Myocyte (in vitro differentiated cells): ENCODE measurements at places on chromosomes 7 and 10.

- DNase-seq = no peak
Observed at GRCh38 chr10:8731121-8732095, 676.9 kb downstream of the GATA3 start.

GRCh38 chr7:51455513-51455912 is 138.9 kb upstream of the COBL start:
- no peak for DNase-seq

GRCh38 chr10:70403483-70404035 is 386 bp upstream of the EIF4EBP2 start:
- DNase-seq = no peak

DNA sequence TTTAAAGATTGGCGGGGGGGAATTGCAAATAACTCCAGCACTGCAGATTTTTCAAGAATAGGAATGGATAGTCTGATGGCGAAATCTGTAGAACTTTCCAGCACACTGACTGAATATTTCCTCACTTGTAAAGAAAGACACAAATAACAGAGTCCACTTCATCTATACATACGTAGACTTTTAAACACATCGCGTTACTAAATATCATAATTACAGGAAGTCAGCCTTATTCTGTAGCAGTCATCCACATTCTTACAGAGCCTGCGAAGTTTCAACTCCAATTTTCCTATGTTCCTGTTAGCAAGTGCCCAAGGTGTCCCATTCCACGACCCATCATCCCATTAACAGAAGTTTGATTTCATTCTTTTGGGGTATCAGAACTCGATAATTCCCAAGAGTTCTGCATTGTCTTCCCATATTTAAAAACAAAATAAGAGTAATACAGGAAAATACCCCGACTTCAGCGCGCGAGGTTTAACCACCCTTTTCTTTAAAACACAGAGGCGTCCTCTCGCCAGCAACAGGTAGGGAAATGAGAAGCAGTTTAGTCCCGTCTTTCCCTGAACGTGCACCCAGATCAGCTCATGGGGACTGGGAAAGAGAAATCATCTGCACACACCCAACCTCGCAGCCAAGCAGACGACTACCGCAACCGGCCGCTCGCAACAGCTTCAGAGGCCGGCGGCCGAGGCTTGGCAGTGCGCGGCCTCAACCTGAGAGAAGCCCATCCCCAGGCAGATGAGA is 880 bp downstream of the HERC4 start:
- DNase-seq = no peak

DNA sequence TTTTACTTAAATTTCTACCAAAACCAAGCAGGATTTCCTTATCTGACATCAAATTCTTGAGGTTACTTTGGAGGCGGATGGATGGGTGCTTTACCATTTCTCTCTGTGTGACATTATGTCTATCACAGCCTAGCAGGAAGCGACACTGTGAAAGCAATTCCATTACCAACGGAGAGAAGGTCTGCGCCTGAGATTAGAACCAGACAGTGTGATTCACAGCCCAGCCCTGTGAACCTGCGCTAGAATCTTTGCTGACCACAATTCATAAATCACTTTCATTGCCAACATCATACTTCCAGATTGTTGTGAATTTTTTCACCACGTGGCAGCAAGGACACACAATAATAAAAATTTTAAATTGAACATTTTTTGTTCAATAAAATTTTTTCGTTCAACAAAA is 126.5 kb downstream of the CUBN start:
- peak; percentile 84 for DNase-seq

DNA sequence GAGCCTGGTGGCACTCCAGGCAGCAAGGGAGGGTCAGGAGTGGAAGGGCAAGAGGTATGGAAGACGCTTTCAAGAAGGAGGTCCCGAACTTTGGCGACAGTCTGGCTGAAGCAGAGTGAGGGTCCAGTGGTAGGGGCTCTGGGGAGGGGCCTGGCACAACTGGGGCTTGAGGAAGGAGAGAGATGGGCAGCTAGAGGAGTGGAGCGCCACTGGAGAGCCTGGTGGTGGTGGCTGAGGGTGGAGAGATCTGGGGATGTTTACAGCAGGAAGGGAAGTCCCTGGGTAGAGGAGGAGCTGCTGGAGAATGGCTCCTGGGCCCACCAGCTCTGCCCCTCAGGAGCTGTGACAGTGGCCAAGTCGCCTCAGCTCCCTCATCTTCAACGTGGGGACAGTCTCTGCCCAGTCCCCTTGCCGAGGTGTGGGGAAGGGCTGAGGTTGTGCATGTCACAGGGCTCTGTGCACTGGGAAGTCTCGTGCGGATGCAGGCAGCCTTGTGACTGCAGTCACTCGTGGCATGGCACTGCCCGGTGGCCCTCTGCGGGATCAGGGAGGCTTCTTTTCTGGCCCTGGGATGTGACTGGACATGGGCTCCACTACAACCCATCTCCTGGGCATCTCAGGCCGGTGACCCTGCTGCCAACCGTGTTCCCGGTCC is 18.5 kb downstream of the UBTD1 start:
- no peak for DNase-seq

DNA sequence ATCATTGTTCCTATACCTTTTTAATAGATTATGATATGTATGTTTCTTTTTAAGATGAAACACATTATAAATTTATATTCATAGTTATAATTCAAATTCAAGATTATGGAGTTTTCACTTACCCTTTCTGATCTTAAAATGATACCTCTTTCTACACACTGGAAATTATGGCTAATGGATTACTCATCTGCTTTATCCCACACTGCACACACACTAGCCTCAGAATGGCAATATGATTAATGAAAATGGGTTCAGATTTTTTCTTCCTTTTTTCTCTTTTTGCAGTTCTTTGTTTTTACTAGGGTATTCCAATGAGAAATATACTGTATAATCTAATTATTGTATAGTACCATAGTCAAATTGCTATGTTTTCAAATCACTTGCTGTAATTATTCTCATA is 82.3 kb upstream of the FZD1 start:
- no peak for DNase-seq

GRCh38 chr10:58851606-58852005 is 324.8 kb upstream of the PHYHIPL start:
- no peak for DNase-seq

DNA sequence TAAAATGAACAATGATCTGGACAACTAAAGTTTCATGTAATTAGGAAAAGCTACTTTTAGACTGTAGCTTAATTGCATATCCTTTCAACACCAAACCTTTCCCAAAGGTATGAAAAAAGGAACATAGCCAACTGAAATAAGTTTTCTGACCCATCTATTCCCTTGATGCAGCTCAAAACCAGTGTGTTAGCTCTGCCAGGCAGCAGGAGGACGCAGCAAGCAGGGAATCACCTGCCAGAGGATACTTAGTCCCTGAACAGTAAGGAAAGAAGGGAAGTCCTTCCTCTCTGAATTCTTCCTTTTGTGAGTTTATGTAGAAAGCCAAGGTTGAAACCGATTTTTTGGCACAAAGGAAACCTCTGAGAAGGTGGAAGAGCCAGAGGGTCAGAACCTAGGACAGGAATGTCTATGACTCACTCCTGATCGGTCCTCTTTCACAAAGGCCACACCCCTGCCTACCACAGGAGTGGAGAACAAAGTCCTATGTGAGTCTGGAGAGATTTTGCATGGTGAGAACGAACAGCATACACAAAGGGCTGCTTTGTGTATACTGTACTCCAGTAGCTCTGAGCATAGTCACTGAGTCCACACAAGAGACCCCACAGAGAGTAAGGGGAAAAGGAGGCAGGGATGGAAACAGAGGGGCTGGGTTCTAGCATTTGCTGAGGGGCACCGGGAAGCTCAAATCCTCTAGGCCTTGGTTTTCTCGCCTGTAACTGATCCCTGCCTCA is 68.8 kb upstream of the GSDME start:
- peak; percentile 83 for DNase-seq

DNA sequence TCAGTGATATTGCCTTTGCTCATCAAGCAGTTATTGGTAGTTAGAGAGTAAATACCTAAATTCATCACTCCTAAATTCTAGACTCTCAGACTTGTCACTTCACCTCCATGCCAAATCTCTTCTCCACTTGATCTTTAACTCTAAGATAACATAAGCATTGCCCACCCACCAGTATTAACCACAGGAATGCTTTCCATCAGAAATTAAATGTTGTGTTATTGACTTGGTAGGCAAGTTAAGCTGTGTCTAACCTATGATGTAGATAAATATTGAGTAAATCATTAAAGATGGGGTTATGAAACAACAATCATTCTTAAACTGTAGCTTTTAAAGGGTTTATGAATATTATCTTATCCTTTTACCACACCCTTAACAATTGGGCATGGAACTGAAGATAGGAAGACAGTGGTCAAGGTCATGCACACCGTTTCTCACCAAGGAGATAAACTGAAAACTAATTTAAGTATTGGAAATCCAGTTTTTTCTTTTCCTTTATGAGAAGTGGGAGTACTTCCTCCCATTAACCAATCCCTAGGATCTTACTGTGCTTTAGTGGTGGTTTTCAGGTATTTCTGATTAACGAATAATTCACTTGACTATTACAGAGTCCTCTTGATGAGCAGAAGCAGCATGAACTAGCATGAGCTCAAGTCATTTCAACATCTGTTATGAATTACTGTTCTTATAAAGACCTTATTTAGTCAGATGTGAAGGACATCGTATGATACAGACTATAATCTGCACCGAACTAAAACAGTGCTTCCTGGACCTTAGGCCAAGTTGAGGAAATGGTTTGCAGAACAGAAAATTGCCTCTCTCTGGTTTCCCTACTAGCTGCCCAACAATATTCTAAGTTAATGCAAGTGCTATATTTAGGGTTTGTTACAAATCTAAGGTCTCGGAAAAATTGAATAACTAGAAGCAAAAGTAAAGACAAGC is 142.0 kb downstream of the LCOR start:
- no peak for DNase-seq

GRCh38 chr10:49207936-49208487 is 19.8 kb upstream of the TMEM273 start:
- DNase-seq = no peak

DNA sequence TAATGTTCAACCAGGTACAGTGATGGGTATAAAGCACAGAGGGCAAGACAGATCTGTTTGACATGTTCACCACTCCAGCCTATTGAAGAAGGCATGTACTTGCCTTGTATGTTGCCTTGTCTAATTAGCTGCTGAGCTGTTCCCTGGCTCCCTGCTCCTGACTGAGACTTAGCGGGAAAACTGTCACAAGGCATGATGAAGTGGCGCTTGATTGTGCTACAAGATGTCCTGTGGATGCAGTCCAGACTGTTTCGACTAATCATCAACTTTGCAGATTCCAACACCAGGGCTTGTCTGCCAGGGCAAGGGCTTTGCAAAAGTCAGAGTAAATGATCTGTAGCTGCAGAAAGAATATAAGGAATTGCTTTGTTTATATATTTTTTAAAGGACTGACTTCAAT is 136.2 kb upstream of the NRBF2 start:
- no peak for DNase-seq

DNA sequence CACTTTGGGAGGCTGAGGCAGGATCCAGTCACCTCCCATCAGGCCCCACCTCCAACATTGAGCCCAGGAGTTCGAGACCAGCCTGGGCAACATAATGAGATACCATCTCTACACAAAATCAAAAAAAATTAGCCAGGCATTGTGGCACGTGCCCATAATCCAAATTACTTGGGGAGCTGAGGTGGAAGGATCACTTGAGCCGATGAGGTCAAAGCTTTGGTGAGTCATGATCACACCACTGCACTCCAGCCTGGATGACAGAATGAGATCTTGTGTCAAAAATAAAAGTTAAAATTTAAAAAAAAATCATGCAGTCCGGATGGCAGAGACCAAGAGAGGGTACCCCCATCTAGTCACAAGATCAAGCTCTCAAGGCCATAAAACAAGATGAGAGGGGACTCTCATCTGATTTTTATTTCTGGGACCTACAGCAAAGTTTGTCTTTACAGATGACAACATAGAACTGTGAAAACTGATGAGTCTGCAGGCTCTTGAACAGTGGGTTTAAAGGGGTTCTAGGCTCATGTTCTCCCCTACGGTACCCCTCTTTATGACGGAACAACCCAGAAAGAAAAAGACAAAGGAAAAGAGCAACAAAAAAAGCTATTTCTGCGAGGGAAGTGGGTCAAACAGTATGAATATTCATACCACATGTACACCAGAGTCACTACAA is 28.9 kb upstream of the CREB3L2 start:
- peak; percentile 70 for DNase-seq

DNA sequence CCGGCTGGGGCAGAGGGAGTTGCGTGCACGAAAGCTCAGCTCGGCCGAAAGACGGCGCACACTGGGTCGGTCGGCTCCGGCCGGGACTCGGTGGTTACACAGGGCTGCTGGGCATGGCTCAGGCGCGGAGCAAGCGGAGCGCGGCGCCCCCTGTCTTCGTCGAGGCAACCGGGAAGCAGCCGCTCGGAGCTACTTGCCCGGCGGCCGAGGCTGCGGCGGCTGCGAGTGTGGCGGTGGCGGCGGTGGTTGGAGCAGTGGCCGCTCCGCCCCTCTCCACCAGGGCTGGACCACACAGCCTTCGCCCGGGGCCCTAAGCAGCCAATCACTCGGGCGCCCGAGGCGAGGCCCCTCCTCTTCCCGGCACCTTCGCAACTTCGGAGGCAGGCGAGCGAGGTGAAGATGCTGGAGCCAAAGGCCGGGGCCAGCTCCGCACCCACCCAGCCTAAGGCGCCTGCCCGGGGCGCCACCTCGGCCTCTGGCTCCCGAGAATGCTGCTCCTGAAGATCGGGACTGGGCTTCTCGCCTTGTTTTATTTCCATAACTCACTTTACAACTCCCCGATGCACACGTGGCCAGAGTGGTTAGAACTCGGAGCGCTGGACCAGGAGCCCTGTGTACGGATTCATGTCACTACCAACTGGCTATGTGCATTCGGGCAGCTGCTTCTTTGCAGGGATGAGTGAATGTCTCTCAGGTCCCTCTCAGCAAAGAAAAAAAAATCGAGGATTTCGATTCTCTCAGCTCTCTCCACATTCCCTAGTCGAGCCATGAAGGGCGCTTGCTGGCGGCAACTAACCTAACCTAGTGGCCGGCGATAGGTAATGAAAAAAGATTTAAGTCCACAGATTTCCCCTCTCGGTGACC is at the start of gene TLL2:
Gene TLL2, minus strand, starts transcription at position 229 of the 864 bp plus-strand sequence. CDS start 241 bp downstream, outside the sequence.
- DNase-seq = peak; percentile 88

GRCh38 chr10:74150204-74150989 is at the start of gene AP3M1:
TSS of gene AP3M1 (minus strand) at chr10:74150828. CDS start at chr10:74138379, 12,449 bp downstream.
- no peak for DNase-seq

DNA sequence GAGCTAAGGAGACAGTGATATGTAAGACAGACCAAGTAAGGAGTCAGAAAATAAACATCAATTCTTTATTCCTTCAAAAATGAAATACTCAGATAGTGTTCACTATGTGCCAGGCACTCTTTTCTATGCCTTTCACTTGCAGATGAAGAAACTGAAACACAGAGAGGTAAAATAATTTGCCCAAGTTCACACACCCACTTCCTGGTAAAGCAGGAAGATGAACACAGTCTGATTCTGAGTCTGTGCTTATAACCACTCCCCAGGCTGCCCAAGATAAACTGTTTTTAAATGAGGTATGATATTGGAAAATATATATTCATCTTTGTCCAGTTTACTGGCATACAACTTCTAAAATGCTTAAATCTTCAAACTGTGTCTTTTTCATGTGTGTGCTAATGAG is 294.4 kb upstream of the NPVF start:
- no peak for DNase-seq

GRCh38 chr10:80292607-80293239 is 3.3 kb upstream of the MAT1A start:
- no peak for DNase-seq
